ENCODE measurements at places on chromosomes 1 and 21.

DNA sequence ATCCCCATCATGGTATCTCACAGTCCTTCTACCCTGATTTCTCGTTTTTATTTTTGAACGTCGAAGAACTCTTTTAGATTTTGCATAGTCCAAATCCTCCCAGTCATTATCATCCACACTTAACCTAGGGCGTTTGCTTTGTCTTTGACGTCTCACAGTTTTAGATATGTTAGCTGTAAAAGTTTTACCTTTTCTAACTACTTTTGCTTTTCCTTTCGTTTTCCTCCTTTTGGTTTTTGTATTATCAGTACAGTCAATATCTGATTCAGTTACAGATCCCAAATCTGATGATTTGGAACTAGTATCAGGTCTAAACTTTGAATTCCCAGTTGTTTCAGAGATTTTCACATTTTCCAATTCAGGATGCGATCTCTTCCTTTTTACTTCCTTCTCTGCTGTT, 13.1 kb upstream of the PSMG1 start:
- no peak for DNase-seq

DNA sequence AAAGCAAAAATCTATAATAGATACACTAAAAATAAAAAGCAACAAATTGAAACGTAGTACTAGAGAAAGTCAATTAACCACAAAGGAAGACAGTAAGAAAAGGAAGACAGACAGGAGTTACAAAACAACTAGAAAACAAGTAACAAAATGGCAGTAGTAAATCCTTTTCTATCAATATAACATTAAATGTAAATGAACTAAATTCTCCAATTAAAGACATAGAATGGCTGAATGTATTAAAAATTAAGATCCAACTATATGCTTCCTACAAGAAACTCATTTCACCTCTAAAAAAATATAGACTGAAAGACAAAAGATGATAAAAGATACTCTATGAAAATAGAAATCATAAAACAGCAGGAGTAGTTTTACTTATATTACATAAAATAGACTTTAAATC, 79.1 kb downstream of the CTH start:
- no peak for DNase-seq

DNA sequence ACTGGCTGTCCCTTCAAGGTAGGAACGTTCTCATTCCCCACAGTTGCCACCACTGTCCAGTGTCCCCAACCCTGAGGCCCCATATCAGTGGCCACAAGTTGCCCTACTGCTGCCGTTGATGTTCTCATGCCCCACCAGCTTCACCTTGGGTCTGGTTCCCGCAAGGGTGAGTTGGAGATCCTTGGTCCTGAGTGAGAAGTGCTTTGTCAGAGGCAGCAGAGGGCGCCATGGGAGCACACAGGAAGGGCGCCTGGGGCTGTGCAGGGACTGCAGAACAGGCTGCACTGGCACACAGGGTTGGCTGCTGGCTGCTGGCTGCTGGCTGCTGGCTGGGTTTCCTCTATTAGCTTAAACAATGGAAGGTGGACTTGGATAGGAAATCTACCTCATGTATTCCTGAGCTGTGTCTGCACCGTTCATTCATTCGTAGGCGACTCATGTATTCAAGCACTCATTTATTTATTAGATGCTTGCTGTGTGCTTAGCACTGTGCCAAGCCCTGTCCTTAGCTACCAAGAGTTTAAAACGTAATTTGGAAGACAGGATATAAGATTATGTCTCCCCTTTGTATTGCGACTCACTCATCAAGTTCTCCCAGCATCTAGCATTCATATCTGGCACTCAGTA, 2.1 kb upstream of the S100A9 start:
- no peak for DNase-seq

DNA sequence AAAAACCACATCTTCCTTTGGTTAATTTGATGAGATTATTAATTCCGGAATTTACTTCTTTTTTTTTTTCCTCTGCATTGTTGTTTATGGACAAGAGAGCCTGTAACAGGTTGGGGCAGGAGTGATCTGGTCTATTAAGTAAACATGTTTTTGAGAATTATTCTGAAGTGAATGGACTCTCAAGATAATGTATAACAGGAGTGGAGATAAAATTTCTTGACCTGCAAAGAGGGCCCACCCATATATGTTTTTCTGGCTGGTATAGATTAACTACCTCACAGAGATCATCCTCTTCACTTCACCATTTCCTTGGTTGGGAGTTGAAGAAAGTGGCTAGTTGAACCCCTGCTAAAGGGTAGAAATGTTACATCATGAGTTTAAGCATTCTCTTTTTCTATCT, 10.7 kb downstream of the DDI2 start:
- no peak for DNase-seq

DNA sequence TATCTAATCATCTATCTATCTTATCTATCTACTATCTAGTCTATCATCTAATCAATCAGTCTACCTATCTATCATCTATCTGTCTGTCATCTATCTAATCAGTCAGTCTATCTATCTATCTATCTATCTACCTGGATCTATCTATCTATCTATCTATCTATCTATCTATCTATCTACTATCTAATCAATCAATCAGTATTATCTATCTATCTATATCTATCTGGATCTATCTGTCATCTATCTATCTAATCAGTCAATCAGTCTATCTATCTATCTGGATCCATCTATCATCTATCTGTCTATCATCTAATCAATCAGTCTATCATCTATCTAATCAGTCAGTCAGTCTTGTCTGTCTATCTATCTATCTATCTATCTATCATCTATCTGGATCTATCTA, 26.9 kb upstream of the C1orf174 start:
- DNase-seq: no peak

- no peak for DNase-seq
These were observed 6.6 kb downstream of the SCAF4 start for GRCh38 chr21:31725202-31725839.

DNA sequence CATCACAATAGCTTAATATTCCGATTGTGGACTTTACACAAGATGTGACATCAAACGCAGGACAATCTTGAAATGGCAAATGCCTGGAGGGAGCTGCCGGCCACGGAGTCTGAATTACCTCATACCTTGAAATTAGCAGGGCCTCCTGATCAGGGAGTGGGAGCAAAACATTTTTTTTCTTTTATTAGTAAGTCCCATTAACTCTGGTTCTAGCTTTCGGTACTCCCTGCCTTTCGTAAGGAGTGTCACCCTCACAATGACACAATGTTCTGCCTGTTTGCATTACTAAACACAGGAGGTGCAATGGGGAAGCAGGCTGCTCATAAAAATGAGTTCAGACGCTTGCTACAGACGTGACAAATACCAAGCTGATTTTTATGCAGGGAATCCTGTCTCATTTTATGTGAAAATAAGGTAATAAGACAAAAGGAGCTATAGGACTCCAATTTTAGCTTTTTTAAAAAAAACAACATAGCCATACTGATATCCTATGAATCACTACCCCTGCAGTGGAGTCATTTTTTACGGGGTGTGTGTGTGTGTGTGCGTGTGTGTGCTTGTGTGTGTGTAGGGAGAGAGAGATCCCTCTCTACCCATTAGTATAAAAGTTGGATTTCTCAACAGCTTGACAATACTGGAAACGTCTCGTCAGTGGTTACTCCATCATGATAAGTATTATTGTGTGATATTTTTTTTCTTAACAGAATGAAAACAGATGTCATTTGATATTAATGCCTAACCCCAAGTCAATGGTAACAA, 205.1 kb upstream of the RUNX1 start:
- DNase-seq: no peak

Data from sigmoid colon (tissue), 7 donors.